ENCODE measurements at places on chromosomes 5 and 9.
A peak's percentile ranks its signal among the peaks of the same experiment; 100 is the strongest.

GRCh38 chr5:125657936-125658335, 765.3 kb upstream of the GRAMD2B start:
- DNase-seq = peak; percentile 58

DNA sequence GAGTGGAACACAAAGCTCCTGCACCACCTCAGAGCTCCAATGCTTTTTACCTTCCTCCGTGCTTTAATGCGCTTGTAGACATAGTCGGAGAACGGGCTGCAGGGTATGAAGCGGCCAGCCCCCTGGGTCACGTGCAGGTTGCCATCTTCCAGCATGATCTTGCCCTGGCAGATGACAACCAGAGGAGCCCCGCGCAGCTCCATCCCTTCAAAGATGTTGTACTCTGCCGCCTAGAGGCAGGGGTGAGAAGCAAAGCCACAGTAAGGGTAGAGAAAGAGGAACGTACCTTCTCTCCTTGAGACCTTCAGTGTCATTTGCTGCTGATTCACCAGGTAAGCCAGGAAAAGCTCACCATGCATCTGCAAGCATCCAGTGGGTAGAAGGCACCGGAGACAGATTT, 112.3 kb downstream of the DPYSL3 start:
- no peak for DNase-seq

GRCh38 chr5:52694648-52695047, 93.1 kb upstream of the ITGA1 start:
- DNase-seq = no peak

- DNase-seq = no peak
Observed at GRCh38 chr5:141392429-141393198, at the start of gene PCDHGA8. Gene PCDHGA8 (plus strand): TSS chr5:141392633. CDS start chr5:141392814, 181 bp downstream.

DNA sequence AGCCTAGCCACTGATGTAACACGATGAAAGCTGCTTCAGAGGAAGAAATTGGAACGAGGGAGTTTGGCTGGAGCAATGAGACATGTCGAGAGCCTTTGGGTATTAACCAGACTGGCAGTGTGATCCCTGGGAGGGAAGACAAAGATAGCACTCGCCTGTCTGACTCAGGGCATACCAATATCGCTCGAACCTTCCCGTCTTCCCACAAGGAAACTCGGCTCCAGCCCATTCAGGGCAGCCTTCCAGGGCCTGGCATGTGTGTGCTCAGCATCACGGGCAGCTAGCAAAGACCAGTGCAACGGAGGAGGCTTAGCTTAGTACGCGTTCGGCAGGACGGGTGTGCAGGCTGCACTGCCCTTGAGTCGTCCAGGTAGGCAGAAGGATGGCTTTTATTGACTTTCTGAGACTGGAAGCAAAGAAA, 356.9 kb upstream of the WWC1 start:
- no peak for DNase-seq

DNA sequence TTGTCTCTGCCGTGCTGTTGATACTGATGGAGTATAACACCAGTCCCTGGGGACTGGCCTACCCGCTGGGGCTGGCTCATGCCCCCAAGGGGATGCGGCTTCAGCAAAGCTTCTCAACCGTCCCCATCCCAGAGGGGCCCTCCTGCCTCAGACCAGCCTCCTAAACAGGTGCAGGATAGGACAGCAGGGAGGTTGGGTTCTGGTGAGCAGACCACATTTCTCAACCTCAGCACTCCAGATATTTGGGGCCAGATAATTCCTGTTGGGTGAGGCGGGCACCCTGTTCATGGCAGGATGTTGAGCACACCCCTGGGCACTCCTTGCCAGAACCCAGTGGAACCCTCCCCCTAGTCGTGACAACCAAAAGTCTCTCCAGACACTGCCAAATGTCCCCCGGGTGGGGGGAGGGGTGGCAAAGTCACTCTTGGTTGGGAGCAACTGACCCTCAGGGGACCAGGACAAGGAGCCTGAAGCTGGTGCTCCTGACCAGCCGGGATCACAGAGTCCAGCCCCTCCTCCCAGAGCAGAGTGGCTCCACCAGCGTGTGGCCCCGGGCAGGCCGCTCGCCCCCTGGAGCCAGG, 107.8 kb downstream of the ZNF354C start:
- no peak for DNase-seq

DNA sequence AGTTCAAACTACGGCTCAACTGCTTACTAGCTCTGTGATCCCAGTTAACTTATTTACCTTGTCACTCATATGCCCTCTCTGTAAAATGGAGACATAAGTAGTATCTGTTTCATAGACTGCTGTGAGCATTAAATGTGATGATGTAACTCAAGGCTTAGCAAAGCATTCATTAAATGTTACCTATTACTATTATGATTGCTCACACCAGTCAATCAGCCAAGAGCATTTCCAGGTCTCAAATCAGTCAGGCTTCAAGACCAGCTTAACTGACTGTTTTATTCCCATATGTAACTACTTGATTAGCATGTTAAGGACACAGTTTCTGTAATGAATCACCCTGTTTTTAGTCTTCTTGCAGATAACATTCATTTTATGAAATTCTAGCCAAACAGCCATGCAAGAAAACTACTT, 413.3 kb downstream of the MLLT3 start:
- no peak for DNase-seq

DNA sequence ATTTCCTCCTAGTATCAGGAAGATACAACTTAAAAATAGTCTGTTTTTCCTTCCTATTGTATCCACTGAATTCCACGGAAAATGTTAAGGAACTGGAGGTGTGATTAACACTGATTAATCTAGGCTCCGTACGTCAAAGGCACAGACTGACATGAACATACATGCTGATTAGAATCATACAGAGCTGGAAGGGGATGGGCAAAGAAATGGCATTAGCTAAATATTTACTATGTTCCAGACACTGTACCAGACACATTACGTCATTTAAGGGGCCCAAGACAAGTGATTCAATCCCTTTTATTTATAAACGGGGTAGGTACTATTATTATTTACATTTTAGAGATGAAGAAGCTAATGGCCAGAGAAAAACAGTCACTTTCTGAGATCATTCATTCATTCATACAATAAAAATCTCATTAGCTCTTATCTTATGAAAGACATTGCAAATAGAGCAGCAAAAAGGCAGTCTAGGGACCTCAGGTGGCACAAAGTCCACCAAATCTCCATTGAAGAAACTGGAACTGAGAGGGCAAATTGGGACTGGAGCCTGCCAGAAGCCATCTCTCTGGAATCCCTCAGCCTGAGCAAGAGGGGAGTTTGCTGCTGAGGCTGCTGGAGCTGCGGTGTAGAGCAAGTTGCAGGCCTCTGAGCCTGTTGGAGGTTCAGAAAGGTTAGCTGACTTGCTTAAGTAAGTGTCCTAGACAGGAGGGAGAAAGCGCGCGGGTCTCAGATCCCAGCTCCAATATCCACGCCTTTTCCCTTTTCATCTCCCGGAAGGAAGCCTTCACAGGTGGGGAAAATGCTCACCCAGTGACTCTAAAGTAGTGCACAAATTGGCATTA, 1.6 kb upstream of the TGFBR1 start:
- DNase-seq = peak; percentile 40

GRCh38 chr5:126975796-126976195, 54.6 kb downstream of the MARCHF3 start:
- DNase-seq = no peak

DNA sequence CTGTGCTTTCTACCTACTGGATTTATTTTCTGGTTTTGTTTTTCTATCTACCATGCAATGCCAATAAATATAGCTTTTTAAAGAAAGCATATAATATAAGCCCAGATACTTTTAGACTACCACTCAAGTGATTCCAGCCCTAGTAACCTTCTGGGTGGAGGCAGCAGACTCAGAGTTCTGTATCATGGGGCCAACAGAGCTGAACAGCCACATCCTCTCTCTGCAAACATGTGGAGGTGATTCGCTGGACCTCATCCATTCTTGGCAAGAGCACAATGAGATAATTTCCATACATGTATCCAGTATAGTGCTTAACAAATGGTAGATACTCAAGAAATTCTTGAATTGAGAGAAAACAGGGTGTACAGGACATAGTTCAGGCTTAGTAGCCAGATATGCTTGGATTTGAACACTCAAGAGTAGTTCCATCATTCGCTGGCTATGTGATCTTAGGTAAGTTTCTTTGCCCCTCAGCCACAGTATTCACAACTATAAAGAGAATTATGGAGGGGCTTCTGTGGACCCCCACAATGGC, 124.5 kb downstream of the ASTN2 start:
- no peak for DNase-seq

DNA sequence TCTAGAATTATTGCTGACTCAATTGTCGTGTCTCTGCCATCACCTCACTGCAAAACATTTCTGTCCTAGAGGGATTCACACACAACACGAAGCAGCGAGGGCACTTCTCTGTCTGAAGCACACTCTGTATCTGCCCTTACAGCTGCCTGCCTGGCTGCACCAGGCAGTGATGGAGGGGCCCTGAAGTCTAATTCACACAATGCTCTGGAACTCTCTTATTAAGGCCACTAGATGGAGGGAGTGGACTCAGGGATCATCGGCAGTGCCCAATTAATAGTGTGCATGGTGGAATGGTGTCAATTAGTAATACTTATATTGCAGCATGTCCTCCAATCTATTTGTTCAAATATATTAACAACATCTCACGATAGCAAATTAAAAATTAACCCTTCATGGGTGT, 157.5 kb upstream of the MAP1B start:
- DNase-seq = no peak

DNA sequence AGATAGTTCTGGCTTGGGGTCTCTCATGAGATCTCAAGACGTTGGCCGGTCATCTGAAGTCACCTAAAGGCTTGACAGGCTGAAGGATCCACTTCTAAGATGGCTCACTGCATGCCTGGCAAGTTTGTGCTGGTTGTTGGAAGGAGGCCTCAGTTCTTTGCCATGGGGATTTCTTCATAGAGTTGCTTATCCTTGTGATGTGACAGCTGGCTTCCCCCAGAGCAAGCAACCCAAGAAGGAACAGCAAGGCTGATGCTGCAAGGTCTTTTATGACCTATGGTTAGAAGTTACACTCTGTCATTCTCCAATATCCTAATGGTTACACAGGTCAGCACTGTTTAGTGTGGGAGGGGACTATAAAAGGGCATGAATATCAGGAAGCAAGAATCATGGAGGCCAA, 20.7 kb upstream of the GRPEL2 start:
- no peak for DNase-seq

DNA sequence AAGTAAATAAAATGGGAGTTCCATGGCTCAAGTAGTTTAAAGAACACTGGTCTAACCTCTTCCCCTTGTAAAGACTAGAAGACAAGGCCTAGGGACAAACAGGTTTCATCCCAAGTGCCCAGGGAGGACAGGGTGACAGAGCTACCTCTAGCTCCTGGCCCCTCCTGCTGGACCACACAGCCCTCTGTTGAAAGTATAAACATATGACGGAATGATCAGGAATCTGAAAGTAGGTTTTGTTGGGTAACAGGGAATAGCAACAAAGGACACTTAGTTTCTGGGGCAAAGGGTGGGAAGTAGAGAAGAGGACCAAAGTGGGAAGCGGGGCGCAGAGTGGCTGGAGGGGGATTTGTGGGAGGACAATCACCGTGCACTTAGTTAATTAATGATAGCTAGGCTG, 67.0 kb upstream of the DAB2IP start:
- no peak for DNase-seq

DNA sequence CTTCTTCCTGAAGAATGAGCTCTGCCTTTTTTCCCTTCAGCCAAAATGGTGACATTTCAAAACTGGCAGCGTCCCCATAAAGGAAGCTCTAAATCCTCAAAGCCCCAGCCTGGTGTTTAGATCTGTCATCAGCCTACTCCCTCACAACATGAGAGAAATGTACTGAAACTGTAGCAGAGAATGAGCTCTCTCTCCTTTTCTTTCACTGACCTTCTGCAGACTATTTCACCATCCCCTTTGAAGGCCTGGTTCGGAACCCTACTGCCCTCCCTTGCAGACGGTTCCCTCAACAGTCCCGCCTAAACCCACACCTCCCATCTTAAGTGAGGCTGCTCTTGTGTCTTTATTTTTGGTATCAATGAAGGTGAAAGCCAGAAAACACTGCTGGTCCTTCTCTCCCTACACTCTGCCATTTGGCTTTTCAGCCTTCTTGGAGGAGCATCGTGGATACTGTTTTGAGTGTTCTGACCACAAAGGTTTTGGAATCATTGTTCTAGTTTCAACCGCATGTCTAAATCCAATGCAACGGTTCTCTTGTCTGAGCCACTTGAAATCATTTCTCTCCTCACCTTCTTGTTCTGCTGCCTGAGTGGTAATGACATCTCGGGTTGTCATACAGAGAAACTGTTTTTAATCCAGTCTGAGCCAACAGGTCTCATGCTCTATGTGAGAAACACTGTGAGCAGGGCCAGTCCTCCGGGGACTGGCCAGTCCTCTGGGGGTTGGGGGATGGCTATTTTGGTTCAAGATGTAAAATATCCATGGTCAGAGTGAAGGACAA, 39.0 kb downstream of the ITK start:
- DNase-seq = peak; percentile 11

- DNase-seq = no peak
Observed at GRCh38 chr5:144156767-144157171, 13.7 kb downstream of the YIPF5 start.

- no peak for DNase-seq
Observed at GRCh38 chr9:138007566-138007917, 130.0 kb downstream of the CACNA1B start.

DNA sequence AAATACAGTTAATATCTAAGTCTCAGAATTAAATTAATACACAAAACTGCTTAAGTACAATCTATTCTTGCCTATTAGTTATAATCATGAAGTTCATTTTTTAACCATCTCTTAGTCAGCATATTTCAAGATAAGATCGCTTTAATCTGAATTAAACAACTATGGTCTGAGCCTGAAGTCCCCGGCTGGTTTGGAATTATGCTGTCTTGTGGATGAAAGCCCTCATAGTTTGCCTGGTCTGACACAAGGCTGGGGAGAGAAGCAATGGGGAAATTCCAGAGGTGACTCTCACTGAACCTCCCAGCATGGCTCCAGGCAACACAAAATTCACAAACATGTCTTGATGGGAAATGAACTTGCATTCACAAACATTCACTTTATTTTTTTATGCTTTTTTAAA, 28.0 kb upstream of the GRAMD2B start:
- DNase-seq = no peak

DNA sequence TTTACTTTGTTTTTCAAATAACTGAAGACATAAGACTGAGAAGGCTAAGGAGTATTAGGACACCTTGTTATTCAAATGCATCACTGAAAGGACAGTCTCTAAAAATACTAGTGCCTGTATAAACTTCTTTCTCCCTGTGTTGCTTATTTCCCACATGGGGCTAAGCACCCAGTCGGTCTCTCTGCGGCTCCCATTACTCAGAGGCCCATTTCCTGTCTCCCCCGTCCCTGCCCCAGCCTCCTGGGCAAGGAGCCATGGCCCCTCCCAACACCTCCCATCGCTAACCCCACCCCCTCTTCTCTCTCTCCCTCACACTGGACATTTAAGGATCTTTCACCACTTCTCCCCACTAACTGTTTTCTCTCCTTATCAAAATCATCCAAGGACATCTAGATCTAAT, 81.9 kb downstream of the EBF1 start:
- no peak for DNase-seq

- DNase-seq = peak; percentile 73
Observed at GRCh38 chr5:168128557-168128956, 162.9 kb upstream of the WWC1 start.

- DNase-seq = no peak
Observed at GRCh38 chr5:109484597-109484996, 74.8 kb upstream of the PJA2 start.
